ENCODE measurements at places on chromosomes 4 and X.

- no peak for DNase-seq
Observed at GRCh38 chrX:38803243-38803587, 2.0 kb downstream of the MID1IP1 start.

GRCh38 chr4:3073158-3074077 lies 920 bp downstream of the HTT-AS start:
- no peak for DNase-seq

- no peak for DNase-seq
Observed at GRCh38 chrX:2642791-2643190, 48.3 kb upstream of the CD99 start.

DNA sequence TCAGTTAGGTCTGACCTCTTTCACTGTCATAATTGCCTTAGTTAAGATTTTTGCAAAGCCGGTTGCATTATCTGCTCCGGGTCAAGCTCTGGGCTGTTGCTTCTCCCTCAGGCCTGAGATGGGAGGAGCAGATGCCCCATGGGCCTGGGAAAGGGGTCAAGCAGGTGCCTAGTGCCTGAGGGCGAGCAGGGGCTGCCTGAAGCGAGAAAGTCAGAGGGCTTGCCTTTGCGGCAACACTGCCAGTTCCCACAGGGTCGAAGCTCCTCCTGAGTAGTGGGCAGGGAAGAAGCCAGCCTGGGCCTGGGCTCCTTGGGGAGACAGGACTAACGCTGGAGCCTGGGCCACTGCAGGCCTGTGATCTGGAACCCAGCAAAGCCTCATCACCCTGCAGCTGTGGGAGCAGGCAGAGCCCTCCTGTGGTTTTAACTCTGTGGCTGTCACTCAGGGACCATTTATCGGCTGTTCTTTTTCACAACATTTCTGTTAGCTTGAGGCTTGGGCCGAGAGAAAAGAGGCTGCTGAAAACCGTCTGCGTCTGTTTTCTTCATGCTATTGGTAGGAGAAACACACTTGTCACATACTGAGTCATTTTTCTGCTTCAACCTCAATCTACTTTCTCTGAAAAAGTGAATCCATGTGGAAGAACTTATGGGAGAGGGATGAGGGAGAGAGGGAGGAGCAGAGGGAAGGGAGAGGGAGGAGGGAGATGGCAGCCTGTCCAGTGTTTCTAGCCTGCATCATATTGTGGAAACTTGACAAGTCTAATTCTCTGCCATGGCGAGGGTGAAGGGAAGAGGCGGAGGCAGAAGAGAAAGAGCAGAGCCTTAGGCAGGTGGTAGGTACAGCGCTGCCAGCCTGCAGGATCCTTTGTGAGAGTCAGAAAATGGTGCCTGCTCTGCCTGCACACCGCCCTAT lies 68.4 kb downstream of the RHOH start:
- no peak for DNase-seq

DNA sequence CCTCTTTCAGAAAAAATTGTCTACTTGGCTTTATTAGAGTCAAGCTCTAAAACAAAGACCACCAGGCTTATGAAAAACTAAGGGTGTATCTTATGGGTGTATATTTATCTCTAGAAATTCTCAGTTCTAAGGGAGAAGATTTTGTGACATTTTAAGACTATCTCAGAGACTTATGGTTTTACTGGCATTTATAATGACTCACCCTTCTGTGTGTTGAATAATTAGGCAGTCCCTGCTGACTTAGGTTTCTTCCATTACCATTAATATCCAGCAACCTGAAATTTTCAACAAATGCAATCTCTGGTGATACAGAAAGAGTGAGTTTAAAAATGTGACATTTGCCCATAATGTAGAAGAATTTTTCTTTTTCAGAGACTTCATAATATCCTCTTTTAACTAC lies 1015.0 kb upstream of the AGA start:
- no peak for DNase-seq

DNA sequence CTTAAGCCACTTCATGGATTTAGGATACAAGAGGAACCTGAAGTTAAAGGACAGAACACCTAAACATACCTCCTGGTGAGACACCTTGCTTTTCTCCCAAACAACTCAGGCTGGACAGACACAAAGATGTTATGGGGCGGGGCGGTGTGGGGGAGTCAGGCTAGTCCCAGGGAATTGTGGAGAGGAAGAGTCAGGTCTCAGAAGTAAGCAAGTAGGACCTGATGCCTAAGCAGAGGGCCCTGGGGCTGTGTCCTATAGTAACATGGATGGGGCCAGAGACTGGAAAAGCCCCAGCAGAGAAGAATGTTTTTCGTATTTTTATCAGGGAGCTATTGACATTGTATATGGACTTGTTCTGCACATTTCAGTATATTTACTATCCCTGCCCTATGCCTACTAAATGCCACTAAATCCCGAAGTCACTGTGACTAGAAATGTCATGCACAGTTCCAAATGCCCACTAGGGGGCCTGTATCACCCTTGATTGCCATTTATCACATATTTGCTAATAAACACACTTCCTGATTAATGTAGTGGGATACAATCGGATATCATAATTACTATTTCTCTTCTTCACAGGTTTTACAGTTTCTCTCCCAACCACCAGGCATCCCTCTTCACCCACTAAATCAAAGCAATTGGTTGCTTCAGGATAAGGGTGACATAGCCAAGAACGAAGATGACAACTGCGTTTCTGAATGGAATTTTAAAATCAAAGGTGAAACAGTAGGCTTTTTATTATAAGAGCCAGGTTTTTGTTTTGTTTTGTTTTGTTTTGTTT lies 23.8 kb upstream of the ARHGAP10 start:
- DNase-seq: peak; percentile 82

GRCh38 chr4:152118819-152119553 lies 358.2 kb upstream of the GATB start:
- no peak for DNase-seq

GRCh38 chrX:20712811-20713210 lies 446.1 kb upstream of the RPS6KA3 start:
- DNase-seq: no peak

DNA sequence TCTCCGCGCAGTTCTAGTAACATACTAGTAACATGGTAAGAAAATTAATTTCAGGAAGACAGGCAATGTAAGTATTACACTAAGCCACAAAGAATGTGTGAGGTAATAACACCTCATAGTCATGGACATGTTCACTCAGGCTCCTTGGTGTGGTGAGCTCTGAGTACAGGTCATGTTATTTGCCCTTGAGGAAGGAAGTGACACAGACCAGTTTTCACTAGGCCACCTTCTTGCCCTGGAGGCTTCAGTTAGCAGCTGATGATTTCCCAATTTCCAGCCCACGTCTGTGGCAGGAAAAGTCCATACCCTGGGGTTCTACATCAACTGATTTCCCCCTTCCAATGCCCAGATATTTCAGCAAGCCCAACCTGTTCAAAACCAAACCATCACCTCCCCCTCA lies 6.7 kb downstream of the APOO start:
- DNase-seq: no peak

GRCh38 chr4:70678383-70678999 lies 9.8 kb upstream of the UTP3 start:
- no peak for DNase-seq

- no peak for DNase-seq
Observed at GRCh38 chr4:98574816-98575215, 83.6 kb downstream of the TSPAN5 start.

GRCh38 chr4:142817442-142817841 lies 28.7 kb downstream of the INPP4B start:
- DNase-seq: no peak

DNA sequence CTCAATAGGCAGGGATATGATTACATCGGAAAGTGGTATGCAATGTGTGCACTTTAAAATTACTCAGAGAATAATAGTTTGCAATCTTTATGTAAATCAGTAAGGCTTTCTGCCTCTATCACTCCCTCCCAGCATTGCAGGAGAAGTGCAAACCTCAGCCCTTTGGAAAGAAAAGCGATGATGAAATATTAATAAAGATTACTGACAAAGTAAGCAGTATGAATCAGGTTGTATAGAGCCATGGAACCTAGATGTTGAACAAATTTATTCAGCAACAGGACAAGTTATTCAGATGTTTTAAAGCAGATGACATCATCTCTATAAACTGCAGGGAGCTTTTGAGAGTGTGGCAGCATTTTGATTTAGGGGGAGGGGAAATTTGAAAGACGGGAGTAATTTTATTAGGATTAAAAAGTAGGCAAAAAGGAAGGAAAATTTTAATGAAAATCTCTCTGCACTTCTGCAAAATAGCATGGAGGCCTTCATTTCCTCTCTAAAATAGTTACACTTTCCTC lies 631.7 kb upstream of the GRIA3 start:
- no peak for DNase-seq

- DNase-seq: no peak
Observed at GRCh38 chr4:52982255-52982945, 120.3 kb downstream of the RASL11B start.

DNA sequence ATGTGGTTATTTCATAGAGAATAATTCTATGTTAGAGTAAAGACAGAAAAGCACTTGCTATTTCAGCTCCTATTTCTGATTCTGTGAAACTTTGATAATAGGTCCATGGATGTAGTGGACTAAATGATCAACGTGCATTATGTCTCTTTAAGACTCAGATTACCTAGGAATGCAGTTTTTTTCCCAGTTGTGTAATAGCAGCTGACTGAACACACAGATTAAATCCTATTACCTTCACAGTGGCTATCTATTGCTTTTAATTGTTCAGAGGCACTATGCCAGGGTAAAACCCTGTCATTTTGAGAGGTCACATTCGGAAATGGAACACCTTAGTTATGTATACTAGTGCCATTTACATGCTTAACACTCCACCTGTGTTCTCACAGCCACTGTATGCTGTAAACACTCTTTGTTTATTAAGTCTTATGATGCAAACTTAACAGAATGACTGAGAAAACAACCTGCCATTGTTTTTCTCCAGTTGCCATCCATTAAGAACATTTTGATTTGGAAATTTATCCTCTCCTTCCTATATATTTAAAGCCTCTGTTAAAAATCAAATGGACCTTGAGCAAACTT lies 70.5 kb downstream of the HPGD start:
- DNase-seq: no peak

- DNase-seq: no peak
Observed at GRCh38 chr4:185535612-185536410, 504 bp upstream of the PDLIM3 start.

GRCh38 chr4:141652161-141652778 lies 15.9 kb downstream of the IL15 start:
- no peak for DNase-seq

DNA sequence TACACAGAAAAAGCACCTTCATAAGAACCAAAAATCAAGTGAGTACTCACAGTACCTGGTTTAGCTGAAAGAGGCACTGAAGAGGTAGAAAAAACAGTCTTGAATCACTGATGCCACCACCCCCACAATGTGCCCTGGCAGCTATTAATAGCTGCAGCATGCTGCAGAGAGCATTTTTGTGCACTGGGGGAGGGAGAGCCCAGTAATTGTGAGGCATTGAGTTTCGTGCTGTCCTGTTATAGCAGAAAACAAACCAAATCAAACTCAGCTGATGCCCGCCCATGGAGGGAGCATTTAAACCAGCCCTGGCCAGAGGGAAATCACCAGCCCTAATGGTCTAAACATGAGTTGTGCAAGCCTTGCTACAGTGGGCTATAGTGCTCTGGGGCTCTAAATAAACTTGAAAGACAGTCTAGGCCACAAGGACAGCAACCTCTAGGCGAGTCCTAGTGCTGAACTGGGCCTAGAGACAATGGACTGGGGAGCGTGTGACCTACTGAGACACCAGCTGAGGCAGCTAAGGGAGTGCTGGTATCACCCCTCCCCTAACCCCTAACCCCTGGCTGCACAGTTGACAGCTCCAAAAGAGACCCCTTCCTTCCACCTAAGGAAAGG lies 106.3 kb upstream of the TMLHE start:
- DNase-seq: peak; percentile 56

GRCh38 chr4:138875891-138876608 lies 139.5 kb upstream of the NOCT start:
- no peak for DNase-seq

GRCh38 chr4:81135501-81135900 lies 79.5 kb downstream of the PRKG2 start:
- no peak for DNase-seq

DNA sequence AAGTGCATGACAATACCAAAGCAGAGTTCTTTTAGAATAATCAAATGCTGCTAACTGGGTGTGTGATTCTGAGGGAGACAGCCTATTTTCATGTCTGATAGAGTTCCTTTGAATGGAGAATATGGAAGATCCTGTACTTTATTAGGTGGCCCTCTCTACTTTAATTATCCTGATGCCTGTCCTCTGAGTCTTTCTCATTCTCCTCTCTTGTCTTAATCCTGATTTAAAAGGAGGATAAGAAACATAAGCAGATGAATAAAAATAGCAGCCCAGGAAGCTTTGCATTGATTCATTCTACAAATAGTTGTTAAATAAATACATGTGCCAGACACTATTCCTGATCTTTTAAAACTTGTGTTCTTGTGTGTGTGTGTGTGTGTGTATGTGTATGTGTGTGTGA lies 387.3 kb downstream of the SPRY1 start:
- no peak for DNase-seq

DNA sequence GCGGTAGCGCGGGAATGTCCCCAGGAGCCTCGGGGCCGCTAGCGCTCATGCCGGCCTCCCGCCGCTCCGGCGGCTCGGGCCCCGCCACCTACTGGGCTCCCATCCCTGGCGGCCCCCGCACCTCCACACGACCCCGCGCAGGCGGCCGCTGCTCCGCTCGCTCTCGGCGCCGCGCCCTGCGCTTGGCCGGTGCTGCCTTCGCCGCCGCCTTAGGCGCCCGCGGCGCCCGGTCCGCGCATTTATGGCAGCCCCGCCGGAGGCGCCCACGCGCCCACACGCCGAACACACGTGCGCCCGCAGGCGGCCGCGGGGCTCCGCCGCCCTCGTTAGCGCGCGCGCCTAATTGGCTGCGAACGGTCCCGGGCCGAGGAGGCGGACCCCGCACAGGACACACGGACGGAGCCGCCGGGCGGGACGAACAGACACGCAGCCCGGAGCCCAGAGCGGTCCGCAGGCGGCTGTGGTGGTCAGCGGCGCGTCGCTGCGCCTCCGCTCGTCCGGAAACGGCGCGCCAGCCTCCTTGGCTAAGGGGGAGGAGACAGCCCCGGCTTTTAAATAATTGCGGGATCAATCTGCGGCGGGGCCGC lies at the start of gene NKX1-1:
Gene NKX1-1 (minus strand): TSS at position 49 of the 587 bp plus-strand sequence. CDS start 0 bp downstream, at position 49.
- DNase-seq: peak; percentile 13

GRCh38 chr4:91846233-91846632 lies 457.5 kb upstream of the GRID2 start:
- no peak for DNase-seq

DNA sequence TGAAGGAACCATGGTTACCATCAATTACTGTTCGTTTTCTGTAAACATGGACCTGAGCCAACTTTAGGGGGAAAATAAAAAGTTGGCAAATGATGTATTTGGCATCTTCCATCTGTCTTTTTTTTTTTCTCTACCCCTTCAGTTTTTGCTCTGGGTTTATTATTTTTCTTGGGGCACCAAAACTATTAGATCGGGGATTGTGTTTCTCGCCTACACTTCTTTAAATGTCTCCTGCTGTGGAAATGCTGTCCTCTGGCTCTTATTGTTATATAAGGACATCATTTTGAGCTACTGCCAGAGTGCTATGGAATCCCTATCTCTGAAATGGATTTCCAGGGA lies 234.0 kb upstream of the SLIT2 start:
- DNase-seq: no peak

Measured in testis (tissue), 5 donors.